ENCODE measurements at places on chromosomes 13 and 19. TPM values are rescaled to one million over a fixed set of nuclear protein-coding genes. Genes with fewer than 3 reads are reported as not detected.
A peak's percentile ranks its signal among the peaks of the same experiment; 100 is the strongest.

DNA sequence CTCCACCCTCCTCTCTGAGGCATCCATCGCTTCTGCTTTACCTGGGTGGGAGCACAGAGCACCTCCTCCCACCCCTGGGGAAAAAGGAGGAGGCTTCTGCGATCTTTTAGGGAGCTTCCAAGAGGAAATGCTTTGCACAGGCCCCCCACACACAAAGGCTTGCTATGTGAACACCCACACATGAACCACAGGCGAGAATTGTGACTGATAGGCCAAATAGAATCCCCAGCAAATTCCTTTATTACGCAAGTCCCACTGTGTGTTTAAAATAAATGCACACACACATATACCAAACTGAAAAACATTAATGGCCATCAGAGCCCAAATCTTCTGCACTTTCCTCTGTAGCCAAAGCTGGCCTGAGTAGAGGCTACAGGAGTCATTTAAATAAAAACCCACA lies 50.6 kb downstream of the HSPH1 start:
- DNase-seq, result no peak

GRCh38 chr19:38229585-38230073 lies 5.6 kb upstream of the DPF1 start:
- DNase-seq, result peak; percentile 87

LRRC63 gene
- total RNA-seq, result 0.42 TPM

EXOC3L2 gene
- 3.6 TPM for total RNA-seq

NLRP12 gene
- 2.0 TPM for total RNA-seq

- no peak for DNase-seq
Measured at GRCh38 chr13:46170687-46171086, 11.3 kb downstream of the LCP1 start.

DNA sequence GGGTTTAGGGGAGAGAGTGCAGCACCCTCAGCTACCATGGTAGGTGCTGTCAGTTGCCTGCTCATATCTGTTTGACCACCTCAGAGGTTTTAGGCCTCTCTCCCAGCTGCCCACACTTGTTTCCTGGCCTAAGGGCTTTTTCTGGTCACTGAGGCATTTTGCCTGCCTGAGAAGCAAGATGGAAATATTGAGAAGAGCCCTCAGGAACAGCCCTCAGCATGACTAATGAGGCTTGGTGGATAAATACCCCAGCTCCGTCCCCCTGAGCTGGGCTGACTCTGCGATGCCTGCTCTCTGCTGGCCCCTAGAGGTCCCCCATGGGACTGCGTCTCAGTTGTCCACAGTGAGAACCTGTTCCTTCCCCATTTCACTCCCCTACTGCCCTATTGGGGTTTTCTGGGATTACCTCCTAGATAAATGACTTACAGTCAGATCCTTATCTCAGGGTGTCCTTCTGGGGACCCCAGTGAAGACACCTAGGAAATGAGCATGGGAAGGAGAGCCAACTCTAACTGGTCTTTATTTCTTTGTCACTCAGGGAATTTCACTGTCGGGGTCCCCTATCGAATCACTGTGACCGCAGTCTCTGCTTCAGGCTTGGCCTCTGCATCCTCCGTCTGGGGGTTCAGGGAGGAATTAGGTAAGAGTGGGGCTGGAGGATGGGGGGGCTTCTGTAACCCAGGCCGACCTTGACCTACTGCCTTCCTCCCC lies 13.3 kb downstream of the PALM3 start:
- no peak for DNase-seq

IRGC gene
- not detected for total RNA-seq

DNA sequence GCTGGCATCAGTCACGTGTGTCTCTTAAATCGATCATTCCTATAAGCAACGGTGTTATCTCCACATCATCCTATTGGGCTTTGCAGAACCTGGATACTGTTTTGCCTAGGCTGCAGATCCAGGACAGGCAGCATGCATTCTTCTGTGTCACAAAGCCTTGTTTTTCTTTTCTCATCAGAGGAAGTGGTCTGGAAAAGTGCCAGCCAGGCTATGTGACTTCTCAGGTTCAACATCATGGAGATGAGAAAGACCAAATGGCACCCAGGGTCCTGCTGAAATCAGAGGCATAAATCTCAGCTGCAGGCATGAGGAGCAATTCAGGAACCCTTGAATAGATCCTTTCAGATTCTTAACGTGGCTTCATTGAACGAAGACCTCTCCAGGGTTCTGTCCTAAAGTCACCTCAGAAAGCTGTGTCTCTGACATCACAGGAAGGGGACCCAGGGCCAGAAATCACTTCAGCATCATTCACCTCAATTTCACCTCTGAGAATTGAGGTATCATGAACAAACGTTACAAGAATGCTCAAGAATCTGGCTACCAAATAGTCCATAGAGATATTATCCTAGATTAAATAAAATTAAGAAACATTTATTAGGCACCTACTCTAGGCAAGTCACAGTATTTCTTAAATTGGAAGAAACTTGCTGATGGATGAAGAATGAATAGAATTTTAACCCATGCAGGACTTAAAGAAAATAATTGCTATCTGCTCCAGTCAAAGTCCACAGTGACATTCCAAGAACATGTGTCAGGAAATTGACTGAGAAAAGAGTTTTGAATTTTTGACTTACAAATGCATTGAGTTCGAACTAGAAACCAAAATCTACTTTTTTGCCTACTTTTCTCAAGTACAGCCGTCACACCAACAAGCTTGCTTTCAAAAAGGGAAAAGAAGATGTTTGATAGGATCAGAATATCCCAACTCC lies 124.1 kb downstream of the COG6 start:
- DNase-seq, result no peak

DNA sequence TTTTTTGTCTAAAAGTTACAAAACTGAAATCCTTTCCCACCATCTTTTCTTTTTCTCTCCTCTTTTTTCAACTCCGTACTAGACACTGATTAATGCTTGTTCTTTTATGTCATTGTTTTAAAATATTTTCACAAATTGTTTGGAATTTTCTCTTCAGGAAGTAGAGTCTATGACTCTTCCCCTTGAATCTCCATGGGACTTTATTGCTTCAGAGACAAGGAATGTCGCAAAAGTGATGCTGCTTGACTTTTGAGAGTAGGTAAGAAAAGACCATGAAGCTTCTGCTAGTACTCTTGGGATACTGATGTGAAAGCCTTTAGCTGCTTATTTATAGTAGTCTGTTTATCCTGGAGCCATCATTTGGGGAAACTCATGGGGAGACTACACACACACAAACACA lies 260.1 kb upstream of the SLC10A2 start:
- no peak for DNase-seq

GNG7 gene
- 6.1 TPM for total RNA-seq

GRCh38 chr13:31011901-31012654 lies 79.6 kb downstream of the TEX26 start:
- DNase-seq, result no peak

ZNF274 gene
- total RNA-seq, result 15.9 TPM

- no peak for DNase-seq
Measured at GRCh38 chr19:29256516-29256915, 43.6 kb upstream of the UQCRFS1 start.

GRCh38 chr19:16375936-16376185 lies 51.2 kb downstream of the KLF2 start:
- DNase-seq, result no peak

USHBP1 gene
- total RNA-seq, result 4.8 TPM

- DNase-seq, result no peak
Measured at GRCh38 chr19:16601378-16602052, 26.5 kb downstream of the MED26 start.

DNA sequence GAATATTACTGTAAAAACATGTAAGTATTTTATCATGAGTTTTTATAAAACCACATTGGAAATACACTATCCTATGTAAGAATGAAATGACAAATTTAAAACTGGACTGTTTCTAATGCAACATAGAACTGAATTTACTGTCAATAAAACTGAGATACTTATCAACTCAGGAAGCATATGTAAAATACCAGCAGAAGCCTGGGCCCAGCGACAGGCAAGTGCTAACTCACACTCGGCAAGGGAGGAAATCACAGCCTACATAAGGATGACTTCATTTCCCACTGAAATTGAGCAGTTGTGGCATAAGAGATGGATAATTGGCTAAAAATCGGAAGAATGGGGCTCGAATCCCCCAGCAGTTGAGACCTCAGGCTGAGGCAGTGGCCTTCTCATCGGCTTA lies 12.1 kb downstream of the PROZ start:
- no peak for DNase-seq

SELENOV gene
- total RNA-seq, result not detected

PSPN gene
- total RNA-seq, result 0.65 TPM

DNA sequence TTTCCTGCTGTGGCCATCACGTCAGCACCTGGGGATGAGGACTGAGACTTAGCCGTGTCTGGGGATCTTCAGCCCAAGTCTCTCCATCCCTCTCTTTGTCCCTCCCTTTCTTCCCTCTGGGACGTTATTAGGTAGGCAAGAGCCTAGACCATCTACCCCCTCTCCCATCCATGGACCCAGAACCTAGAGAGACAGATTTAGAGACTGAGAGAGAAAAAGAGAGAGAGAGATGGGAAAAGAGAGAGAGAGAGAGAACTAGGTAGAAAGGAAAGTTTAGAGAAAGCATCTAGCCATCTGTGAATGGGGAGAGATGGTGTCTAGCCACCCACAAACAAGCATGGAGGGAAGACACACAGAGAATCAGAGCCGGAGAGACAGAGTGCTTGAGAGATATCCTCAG lies 473 bp downstream of the KLK4 start:
- DNase-seq, result no peak

PCDH9 gene
- 2.4 TPM for total RNA-seq

DNA sequence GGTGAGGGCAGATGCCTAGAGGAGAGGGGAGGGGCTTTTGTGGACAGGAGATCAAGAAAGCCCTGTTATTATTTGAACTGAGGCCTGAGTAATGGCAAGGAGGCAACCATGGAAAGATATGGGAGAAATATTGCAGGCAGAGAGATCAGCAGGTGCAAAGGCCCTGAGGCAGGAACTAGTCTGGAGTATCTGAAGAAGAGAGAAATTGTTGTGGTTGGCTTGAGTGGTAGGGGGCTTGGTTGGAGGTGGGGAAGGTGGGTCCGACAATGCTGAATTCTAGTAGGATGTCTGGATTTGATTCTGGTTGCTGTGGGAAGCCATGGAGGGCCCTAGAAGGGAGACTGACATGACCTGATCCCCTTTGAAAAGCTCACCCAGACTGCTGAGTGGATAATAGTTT lies 2.4 kb upstream of the URI1 start:
- DNase-seq, result no peak

FBXO27 gene
- total RNA-seq, result 8.5 TPM

LPAR2 gene
- 5.5 TPM for total RNA-seq

GRCh38 chr13:43877766-43878165 lies 1.8 kb downstream of the CCDC122 start:
- DNase-seq, result no peak

LILRB4 gene
- 2.7 TPM for total RNA-seq

DNA sequence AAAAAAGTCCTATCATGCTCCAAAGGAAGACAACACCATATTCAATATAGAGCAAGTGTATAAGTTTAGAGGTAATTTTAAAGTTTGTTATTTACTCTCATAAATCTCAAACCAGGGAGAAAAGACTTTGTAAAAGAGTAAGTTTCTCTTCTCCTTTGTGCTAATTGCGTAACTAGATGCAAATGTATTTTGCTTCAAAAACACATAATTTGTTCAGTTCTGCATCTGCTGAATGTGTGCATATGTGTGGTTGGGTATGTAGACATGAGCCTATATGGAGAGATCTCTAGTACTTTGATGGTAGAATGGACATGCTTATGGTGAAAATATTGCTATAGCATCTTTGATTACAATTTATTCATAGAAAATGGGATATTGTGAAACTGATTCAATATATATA lies 17.8 kb upstream of the MIR17HG start:
- no peak for DNase-seq

- DNase-seq, result no peak
Measured at GRCh38 chr19:39873385-39873784, 27.2 kb upstream of the FBL start.

GRCh38 chr19:13803038-13803437 lies 7.8 kb downstream of the ZSWIM4 start:
- no peak for DNase-seq

ZNF211 gene
- 6.9 TPM for total RNA-seq

- no peak for DNase-seq
Measured at GRCh38 chr19:50204811-50205675, 1.6 kb downstream of the MYH14 start.

DNA sequence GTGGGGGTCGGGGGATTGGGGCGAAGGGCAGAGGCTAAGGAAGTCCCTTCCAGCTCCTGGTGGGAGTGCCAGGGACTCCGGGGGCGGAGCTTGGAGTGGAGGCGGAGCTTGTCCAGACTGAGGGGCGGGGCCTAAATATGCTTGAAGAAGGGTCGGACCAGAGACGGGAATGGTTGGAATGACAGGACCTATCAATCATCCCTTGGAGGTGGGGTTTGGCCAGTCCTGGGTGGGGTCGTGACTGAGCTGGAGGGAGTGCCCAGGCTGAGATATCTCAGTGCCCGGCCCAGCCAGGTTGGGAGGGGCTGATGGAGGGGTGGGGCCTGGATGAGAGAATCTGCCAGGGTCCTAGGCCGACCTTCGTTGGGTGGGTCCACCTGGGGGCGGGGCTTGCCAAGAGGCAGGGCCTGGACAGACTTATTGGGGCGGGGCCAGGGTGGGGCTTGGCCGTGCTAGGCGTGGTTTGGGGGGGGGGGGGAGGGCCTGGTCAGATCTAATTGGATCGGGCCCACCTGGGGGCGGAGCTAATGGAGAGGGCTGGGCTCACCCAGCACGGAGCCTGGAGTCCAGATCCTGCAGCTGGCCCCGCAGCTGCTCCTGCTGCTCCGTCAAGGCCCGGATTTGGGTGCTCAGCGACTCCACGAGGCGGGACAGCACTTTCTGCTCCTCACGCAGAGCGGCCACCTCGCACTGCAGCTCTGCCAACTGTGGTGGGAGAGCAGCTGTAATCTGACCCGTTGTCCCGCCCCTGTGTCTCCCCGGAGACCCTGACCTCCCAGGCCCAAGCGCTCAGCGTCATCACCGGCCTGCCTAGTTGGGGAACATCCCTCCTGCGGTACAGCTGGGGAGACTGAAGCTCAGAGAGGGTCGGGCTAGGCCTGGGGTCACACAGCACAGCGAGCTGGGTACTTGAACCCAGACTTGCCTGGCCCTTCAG lies 2.6 kb upstream of the WIZ start:
- peak; percentile 97 for DNase-seq

- DNase-seq, result no peak
Measured at GRCh38 chr19:46719629-46720502, 3.0 kb upstream of the PRKD2 start.

- DNase-seq, result no peak
Measured at GRCh38 chr13:64819081-64819480, 2411.1 kb downstream of the PCDH9 start.

All from posterior vena cava (tissue), 2 donors.